ENCODE measurements at places on chromosomes 4 and X.

GRCh38 chrX:47749185-47749967, 87.3 kb upstream of the ZNF81 start:
- peak; percentile 25 for DNase-seq

DNA sequence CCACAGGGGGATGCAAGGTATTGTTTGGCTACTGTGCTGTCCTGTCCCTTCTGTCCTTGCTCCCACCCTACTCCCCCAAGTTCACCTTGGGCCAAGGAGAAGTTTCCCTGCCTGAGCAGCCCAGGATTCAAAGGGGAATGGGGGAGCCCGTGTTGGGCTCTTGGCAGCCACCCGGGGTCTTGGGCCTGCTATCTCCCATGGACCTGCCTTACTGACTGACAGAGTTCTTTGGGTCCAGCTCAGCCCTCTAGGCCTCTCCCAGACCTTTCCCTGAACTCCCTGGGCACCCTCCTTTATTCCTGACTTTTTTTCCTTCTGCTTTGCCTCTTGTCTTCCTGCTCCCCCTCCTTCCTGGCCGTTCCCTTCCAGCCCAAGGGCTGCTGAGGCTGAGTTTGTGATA, 67.4 kb downstream of the STARD8 start:
- DNase-seq = no peak

- no peak for DNase-seq
These were observed 61.8 kb downstream of the RHOH start for GRCh38 chr4:40258627-40259026.

DNA sequence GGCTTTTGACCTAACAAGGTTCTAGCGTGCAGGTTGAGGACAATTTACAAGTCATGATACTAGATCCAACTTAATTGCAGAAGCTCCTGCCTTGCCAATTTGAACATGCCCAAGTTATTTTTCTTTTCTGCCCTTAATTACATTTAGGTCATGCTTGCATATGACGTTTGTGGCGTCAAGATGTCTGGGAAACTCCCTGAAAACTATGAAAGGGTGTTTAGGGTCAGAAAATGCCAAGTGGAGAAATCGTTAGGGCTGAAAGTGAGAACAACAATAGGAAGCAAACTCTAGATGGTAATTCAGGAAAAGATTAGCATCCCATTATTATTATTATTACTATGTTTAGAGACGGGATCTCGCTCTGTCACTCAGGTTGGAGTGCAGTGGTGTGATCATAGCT, 38.2 kb upstream of the PLAC8 start:
- DNase-seq = no peak

- DNase-seq = no peak
These were observed 20.2 kb downstream of the GLRA3 start for GRCh38 chr4:174808836-174809235.

- peak; percentile 46 for DNase-seq
These were observed 277.1 kb upstream of the ADGRL3 start for GRCh38 chr4:60923075-60923474.

GRCh38 chr4:125097729-125098128, 217.0 kb upstream of the FAT4 start:
- DNase-seq = no peak

DNA sequence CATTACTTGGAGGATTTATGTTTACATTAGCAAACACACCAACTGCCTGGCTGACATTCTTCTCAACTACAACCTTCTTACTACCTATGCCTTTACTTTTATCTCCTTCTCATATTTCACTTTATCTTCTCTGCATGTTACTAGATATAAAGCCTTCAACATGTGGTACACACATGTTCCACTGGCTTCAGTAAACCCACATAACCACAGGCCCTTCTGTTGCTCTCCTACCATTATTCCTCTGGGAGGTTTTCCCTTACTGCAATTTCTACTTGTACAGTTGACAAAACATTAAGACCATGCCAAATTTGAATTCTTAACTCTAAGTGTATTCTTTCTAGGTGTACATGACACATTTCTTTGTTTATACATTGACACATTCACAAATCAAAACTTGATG, 133.1 kb downstream of the ARAP2 start:
- no peak for DNase-seq

GRCh38 chr4:6355052-6355451, 85.4 kb downstream of the WFS1 start:
- no peak for DNase-seq

DNA sequence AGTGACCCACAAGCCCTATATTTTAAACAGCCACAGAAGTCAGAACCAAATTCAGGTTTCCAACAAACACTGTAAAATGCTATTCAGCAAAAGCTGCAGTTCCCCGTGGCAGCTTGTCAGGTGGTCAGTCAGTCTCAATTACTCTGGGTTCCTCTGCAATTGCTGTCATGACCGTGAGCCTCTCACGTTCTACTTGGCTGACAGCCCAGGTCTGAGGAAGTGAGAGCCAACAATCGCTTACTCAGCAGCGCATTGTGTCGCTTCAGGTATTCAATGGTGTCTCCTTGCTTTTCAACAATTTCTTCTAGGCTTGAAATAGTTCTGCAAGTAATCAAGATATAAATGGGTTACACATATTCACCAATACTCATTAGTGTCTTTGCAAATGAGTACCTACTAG, 25.8 kb downstream of the TRIM75 start:
- DNase-seq = peak; percentile 61

DNA sequence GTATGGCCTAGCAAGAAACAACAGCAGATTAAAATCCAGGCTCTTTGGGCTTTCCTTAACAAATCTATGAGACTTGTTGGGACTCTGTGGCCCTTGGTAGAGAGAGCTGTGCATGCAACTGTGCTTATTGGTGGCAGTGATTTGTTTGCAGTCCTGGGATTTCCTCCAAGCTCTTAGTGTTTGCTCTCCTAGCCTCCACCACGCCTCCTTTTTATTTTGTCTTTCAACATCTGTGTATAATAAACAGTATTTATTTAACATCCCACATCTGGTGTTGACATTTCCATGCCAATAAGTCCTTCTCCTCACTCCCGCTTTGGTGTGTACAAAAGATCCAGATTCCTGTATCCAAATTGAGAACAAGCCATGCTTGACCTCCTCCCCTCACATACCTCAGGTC, 3.1 kb downstream of the TNMD start:
- no peak for DNase-seq

DNA sequence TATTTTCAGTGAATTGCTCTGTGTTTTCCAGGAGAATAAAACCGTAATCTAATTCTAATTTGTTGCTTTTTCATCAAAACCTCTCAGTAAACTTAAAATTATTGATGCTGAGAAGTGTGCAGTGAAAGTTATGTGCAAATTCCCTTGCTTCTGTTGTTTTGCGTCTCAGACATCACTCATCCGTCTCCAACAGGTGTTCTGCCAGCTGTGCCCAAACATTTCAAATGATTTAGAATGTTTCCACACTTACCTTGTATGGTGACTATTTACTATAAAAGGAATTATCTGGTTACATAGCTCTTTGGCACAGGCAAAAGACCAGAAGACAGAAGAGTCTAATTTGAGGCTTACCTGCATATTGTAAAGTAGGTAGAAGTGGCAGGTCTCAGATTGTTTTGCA, 184.0 kb downstream of the BMPR1B start:
- no peak for DNase-seq

GRCh38 chr4:95580226-95580625, 31.5 kb upstream of the UNC5C start:
- DNase-seq = no peak

DNA sequence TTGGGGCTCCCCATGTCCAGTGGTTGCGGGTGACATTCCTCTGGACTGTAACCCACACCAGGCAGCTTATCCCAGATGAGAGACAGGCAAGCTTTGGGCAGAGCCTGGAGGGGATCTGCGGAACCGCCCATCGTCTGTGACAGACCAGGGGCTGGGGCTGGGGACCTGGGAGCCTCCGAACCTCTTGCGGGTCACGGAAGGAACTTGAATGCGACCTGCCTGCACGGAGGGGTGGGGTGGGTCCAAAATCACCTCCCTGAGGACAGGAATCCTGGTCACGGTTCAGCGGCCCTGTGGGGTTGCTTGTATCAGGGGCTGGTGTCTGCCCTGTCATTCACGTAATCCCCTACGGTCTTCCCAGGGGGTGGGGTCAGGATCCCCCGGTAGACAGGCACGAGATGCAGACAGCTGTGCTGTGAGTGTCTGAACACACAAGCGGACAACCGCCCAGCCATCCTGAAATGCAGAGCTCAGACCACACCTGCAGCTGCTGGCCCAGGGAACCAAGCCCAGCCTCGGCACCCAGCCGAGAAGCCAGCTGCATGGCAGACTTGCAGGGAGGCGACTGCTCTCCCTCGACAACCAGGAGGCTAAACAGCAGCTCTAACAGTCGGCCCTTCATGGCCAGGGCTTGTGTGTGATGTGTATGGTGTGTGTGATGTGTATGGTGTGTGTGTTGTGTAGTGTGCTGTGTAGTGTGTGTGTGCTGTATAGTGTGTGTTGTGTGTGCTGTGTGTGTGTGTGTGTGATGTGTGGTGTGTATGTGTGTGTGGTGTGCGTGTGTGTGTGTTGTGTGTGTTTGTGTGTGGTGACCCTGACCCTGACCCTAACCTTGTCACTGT, 105.9 kb upstream of the ADRA2C start:
- peak; percentile 31 for DNase-seq

- DNase-seq = no peak
These were observed 66.4 kb downstream of the TMEM154 start for GRCh38 chr4:152613351-152613750.

DNA sequence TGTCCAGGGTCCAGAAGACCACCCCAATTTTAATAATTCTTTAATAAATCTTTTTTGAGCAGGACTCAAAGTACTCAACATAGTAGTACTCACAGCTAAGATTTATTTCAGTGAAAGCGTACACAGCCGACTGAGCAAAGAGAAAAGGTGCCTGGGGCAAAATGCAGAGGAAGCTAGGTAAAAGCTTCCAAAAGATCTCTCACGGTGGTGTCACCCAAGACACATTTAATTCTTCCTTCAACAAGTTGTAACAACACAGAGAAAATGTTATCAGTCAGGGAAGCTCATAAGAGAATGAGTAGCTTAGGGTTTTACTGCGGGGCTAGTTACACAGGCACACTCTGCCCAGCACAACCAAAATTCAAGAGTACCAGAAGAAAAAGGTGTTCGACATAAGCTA, 201.1 kb downstream of the OPHN1 start:
- DNase-seq = no peak

DNA sequence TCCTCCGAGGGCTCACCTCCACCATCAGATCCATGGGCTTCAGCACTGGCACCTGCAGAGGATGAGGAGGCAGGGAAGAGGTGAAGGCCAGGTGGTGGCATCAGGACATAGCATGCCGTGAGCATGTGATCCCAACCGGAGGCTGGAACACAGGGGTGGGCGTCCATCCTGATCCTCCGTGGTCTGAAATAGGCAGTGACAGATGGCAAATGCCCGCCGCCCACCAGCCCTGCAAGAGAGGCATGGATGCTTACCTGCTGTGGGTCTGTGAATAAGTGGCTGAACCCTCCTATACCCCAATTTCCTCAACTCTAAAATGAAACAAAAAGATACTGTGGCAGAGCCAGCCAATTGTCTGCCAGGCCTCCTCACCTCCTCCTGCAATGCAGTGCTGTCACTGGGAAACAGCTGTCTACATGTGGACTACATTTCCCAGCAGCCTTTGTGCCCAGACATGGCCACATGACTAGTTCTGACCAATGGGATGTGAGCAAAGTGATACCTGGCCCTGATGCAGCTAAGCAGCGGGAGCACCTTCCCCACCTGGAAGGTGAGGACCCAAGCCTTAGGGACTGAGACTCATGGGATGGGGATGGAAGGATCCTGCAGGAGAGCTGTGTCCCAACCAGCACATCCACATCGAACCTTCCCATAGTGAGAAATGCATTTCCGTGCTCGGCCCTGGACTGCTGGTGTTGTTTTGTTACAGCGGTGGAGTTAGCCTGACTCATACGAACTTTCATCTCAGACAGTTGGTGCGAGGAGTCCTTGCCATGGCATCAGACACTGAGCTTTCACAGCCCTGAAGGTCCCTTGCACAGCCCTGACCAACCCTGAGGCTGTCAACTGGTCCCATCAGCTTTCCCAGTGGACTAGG, 99.5 kb downstream of the PPP2R2C start:
- no peak for DNase-seq

DNA sequence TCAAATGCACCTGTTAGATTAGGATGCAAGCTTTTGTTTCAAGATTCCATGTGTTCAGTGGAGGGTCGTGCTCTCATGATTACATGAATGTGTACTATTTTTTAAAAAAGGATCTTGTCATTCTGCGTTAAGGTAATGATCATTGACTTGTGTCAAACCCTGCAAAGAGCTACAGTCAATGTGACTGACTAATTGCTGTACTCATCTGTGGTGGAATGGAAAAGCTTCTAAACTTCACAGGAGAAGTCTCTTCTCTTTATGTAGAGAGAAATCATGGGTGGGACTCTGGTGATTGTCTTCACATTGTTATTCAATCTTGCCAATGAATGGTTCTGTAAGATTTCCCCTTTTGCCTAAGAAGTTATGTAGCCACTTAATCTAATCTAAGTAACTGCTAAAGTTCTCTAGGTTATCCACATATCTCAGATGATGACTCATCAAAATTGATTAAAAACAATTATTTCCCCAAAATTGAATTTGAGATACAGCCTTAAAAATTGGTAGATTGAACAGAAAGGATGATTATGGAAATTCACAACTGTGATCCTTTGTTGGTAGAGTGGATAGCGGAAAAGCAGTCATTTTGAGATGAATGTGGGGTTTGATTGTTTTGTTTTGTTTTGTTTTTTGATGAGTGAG, 6.7 kb downstream of the MAGEE1 start:
- DNase-seq = no peak

GRCh38 chr4:37767546-37767945, 58.9 kb upstream of the PGM2 start:
- DNase-seq = peak; percentile 14

- no peak for DNase-seq
These were observed 30.6 kb downstream of the SUPT20HL2 start for GRCh38 chrX:24283127-24283794.

DNA sequence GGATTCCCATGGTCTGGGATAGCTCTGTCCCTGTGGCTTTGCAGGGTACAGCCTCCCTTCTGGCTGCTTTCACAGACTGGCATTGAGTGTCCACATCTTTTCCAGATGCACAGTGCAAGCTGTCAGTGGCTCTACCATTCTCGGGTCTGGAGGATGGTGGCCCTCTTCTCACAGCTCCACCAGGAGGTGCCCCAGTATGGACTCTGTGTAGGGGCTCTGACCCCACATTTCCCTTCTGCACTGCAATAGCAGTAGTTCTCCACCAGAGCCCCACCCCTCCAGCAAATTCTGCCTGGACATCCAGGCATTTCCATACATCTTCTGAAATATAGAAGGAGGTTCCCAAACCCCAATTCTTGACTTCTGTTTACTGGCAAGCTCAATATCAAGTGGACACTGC, 50.2 kb upstream of the GRID2 start:
- DNase-seq = no peak

- no peak for DNase-seq
These were observed 329.0 kb downstream of the NAF1 start for GRCh38 chr4:162837679-162838078.

GRCh38 chr4:153573881-153574802, 108.0 kb downstream of the TMEM131L start:
- no peak for DNase-seq

- no peak for DNase-seq
These were observed 49.2 kb downstream of the IRF2 start for GRCh38 chr4:184424993-184425758.

GRCh38 chr4:31080887-31081286, 360.7 kb downstream of the PCDH7 start:
- DNase-seq = no peak

GRCh38 chr4:184649971-184650855, 675 bp downstream of the PRIMPOL start:
- peak; percentile 0 for DNase-seq

- DNase-seq = no peak
These were observed 1057.8 kb downstream of the DMD start for GRCh38 chrX:32153585-32153984.

- DNase-seq = no peak
These were observed 9.6 kb downstream of the ZAR1 start for GRCh38 chr4:48499551-48500066.

GRCh38 chr4:8866828-8867623, 4.6 kb downstream of the HMX1 start:
- DNase-seq = no peak

Measured in SHP77 treated with DMSO at 0.1 percent for 48 hours (cell line).